Hematopoietic multipotent progenitor cell treated with erythropoietin and hydrocortisone succinate and interleukin-3 and kit ligand, for 17 days (in vitro differentiated cells): ENCODE measurements at places on chromosomes 6 and 20.

- DNase-seq, result no peak
These were observed 36.3 kb downstream of the AHI1 start for GRCh38 chr6:135461208-135461607.

DNA sequence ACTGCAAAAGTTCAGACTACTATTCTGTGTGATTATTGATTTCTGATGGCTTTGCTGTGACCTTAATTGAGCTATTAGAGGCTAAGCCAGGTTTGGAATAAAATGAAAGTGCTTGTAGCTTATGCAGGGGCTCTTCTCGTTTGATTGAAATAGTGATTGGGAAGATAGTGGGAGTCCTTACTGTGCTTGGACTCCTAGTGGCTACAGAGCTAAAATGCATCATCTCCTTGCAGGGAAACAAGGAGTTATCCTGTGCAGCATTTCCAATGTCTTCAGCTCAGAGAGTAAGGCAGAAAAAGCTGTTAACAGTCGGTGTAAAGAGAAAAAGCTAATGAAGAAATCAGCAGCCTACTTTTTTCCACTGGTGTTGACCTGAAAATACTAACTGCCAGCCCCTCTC lies 173.5 kb downstream of the SLC35F1 start:
- no peak for DNase-seq

- DNase-seq, result no peak
These were observed 115.4 kb downstream of the SYCP2 start for GRCh38 chr20:59817846-59818615.

DNA sequence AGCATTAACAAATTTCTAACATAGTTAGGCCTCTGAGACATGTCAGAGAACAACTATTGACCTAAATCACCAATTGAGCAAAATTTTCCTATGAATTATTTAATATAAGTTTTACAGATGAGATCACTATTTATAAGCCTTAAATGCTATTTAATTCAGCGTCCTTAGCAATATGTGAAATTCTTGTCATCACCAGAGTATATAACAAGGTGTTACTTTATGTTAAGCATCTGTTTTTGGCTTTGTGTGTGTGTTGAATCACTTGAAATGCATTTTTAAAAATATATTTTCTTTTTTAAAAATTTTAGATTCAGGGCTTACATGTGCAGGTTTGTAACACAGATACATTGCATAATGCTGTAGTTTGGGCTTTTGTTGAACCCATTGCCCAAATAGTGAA lies 794.1 kb downstream of the EYS start:
- no peak for DNase-seq

GRCh38 chr6:3439961-3440360 lies 16.9 kb downstream of the SLC22A23 start:
- DNase-seq, result no peak

DNA sequence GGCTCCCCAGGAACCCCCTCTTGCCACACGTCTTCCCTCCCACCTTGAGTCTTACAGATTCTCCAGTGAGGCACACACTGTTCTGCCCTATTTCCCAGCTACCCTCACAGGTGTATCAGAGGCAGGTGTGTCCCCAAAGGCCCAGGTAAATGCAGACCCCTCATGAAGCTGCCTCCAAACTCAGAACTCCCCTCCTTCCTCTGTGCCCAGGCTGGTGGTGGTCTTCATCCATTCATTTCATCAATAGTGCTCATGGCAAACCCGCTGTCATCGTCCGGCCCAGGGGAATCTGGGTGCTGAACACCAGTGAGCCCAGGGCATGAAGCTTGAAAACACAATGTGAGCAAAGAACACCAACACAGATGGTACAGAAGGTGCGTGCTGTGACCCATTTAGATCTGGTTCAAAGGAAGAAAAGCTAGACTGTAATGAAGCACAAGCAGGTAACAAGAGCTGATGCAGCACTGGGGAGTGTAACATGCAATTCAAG lies 213.1 kb downstream of the SYNDIG1 start:
- DNase-seq, result no peak

DNA sequence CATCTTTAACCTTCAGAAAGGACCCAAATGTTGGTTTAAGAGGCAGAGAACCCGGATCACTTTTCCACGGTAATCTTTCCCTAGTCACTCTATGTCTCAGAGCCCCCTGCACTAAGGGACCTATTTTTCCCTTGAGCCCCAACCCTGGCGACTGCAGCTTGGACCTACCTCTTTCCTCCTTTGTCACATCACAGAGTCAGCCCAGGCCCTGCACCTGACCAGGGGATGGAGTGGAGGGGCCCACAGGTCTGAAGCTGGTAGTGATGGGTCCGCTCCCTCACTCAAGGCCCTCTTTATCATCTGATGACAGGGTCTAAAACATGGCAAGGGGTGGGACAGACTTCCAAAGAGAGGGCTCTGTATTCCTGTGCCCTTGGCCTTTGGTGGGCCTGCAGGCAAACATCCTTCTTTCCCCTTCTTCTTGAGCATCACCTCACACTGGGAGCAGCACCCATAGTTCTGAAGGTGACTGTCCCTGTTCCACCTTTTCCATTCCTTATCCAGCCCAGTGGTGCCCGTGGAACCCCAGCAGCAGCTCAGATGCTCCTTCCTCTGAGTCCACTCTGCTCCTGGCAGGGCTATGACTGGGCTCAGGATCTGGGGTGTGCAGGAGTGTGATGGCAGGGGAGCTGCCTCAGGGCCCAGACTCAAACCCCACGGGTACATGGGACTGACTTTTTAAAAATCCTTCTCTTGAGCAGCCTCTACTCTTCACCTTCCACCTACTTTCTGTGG lies 6.3 kb downstream of the RAET1L start:
- DNase-seq, result no peak

DNA sequence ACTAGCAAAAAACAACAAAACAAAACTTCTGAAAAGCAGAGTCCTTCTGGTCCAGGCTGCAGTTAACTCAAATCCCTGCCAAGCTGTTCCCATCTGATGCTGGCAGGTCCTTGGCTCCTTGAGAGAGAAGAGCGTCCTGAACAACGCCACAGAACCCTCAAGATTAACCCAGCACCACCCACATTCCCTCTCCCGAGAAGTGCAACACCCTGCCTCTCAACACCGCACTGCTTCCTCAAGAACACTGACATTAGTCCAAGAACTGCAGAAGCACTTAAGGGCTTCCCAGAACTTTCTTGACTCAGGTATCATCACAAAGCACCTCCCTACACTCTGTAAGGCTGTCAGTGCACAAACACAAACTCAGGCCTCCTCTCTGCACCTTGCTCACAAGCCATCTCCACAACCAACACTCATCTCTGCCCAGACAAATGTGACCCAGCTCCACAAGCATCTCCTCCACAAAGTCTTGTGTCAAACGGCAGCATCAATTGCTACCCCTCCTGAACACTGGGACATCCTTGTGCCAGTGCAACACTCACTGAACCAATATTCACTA lies 7.5 kb downstream of the MRPL14 start:
- no peak for DNase-seq

GRCh38 chr6:160034036-160034930 lies 65.4 kb downstream of the IGF2R start:
- no peak for DNase-seq

GRCh38 chr20:37914672-37915433 lies 11.9 kb downstream of the VSTM2L start:
- no peak for DNase-seq
